ENCODE measurements at places on chromosomes 5 and 9. TPM values are rescaled to one million over a fixed set of nuclear protein-coding genes. Genes with fewer than 3 reads are reported as not detected.
A peak's percentile ranks its signal among the peaks of the same experiment; 100 is the strongest.

Gene C5orf58
- total RNA-seq: not detected

- DNase-seq: no peak
- no peaks in the 10 kb centered on the region for H3K27me3 ChIP-seq
- H3K36me3 ChIP-seq: no peaks in the 10 kb centered on the region
- H3K4me3 ChIP-seq: no peak overlapping the region
- H3K4me1 ChIP-seq: no peaks in the 10 kb centered on the region
These were observed 2.0 kb upstream of the CDC14B start for GRCh38 chr9:96621618-96622017.

DNA sequence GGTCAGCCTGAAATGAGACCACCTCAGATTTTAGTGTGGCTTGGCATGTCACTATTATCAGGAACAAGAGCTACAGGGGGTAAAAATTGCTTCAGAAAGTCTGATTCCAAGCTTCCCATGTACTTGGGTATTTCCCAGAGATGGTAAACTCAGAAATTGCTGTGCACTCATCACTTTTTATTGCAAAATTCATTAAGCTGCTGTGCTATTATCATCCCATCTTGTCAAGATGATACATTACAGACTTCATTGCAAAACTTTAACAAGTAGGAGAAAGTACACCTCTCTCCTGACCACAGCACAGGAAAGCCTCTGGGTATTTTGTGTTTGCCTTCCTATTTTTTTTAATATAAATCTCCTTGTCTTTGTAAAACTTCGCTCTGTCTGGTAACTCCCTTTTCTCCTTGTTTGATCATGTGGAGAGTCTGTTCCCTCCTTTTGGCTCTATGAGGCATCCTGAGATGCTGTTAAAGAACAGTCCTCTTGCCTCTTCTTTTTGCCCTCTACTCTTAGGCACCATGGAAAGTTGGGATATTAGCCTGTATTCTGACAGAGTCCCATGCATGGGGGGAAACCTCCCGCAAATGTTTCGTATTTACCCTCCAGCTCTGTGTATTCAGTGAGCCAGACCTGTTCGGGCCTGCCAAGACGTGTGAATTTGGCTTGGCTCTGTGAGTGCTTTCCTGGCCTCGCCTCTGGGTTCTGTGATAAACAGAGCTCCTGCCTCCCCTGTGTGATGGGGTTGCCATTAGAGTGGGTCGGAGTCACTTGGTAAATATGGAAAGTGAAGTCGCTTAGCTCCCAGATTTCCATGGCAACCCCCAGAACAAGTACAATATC, 260.7 kb downstream of the NR3C1 start:
- no peak overlapping the region for H3K4me3 ChIP-seq
- no peaks in the 10 kb centered on the region for H3K36me3 ChIP-seq
- no peaks in the 10 kb centered on the region for H3K4me1 ChIP-seq
- no peaks in the 10 kb centered on the region for H3K27me3 ChIP-seq

DNA sequence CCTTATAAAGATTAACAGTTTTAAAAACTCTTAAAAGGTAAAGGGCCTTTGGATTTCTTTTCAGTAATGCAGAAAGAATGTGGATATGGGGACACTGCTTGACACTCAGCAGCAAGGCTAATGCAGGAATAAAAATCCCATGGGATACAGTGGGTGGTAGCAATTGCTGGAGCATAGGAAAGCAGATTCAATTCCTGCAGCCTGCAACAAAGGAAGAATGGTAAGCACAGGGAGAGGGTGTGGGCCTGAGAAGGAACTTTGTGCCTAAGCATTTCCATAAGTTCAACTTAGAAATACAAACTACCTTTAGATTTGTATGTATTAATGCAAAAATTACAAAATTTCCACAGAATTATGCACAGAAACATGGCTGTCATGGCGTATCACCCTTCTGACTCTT, 65.8 kb upstream of the CDK5RAP2 start:
- H3K4me1 ChIP-seq: peaks cover 48% of the 10 kb centered on the region
- DNase-seq: no peak
- H3K27me3 ChIP-seq: no peaks in the 10 kb centered on the region
- H3K27ac ChIP-seq: peak overlapping the region; percentile 48
- H3K4me3 ChIP-seq: no peak overlapping the region

Gene INSL4
- not detected for total RNA-seq

Gene FCN1
- total RNA-seq: 1.0 TPM

Gene TPPP
- total RNA-seq: 4.3 TPM
